Nucleus accumbens (tissue), 56 donors: ENCODE measurements at places on chromosomes 16 and 17.
A peak's percentile ranks its signal among the peaks of the same experiment; 100 is the strongest.

DNA sequence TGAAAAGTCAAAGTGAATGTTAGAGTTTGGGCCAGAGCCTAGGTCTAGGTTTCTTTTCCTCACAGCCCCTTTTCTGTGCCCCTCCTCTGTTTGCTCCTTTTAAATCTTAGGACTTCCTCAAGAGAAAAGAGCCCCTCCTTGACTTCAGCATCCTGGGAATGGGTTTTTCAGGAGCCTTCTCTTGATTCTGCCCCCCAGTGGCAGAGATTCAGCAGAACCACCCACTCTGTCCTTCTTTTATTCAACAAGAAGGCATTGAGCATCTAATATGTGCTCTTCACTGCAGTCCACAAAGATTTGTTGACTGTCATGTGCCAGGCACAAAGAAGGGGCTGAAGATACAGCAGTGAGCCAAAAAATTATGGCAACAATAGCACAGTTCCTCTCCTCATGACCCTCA, 270.8 kb upstream of the CDH5 start:
- DNase-seq = no peak

DNA sequence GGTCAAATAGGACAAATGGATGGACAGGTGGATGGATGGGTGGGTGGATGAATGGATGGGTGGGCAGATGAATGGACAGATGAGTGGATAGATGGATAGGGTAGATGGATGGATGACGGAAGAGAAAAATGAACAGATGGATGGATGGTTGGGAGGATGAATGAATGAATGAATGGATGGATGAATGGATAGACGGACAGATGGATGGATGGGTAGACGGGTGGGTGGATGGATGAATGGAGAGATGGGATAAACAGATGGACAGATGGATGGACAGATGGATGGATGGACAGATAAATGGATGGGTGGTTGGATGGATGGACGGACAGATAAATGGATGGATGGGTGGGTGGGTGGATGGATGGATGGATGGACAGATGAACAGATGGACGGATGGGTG, 232.8 kb downstream of the GRIN2A start:
- DNase-seq = no peak

- no peak for DNase-seq
Observed at GRCh38 chr17:38796451-38797157, 2.8 kb downstream of the PIP4K2B start.

DNA sequence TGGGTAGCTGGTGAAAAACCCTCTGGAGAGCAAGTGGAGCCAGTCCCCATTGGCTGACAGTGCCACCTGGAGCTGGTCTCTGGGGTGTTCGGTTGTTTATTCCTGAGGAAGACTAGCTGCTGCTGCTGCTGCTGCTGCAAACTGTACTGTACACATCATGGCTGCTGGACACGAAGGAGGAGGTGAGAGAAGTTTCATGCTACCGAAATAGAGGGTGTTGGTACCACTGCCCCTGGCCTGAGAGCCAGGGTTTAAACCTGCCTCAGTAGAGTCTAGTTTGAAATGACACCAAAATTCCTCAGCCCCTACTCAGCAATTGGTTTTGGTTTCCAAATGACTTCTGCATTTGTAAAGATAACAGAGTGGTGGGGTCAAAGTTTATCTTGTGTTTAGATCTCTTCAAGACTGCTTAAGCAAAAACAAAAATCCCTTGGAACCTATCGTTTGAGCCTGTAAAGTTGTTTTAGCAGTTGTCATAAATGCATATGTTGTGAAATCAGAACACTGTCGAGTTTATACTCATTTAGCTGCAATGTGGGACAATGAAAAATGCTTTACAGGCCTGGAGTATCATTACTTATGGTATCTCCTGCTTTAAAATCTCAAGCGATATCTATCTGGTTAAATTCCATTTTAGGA, 40.8 kb downstream of the CYB5B start:
- DNase-seq = no peak

- DNase-seq = peak; percentile 27
Observed at GRCh38 chr17:45428050-45428617, 4.5 kb downstream of the ARHGAP27 start.

GRCh38 chr17:72373910-72374741, 253.3 kb downstream of the SOX9 start:
- no peak for DNase-seq

GRCh38 chr17:6712058-6712853, 913 bp downstream of the SLC13A5 start:
- peak; percentile 30 for DNase-seq

- no peak for DNase-seq
Observed at GRCh38 chr16:80407265-80407987, 133.4 kb upstream of the DYNLRB2 start.

DNA sequence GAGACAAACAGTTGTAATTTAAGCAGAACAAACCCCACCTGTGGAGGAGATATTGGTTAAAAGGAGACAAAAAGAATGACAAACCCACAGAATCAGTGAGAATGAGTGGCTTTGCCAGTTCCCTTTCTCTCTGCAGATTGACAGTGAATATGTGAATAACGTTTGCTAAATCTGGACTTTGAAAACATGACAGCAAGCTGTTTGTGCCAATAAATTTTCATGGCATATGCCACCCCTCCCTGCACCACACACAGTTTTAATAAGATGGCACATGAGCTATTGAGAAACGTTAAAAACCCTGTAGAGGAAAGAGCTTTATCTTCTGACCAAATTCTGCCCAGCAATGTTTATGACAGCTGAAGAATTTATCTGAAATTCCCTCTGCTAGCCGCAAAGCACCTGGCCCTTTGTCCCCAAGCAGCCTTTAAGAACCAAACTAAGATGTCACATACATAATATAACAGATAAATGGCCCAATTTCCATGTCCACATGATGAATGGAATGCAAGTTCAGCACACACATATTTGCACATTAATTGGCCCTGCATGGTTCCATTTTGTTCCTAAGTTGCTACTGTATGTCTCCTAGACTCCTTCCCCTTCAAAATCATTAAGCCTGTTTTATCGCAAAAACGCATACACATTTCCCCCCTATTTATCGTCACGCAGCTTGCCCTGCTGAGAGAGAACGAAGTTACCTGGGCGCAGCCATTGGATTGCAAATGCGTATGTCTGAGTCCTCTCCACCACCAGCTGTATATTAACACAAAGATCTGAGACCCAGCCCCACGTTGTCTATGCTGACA, 773.5 kb upstream of the EEF2KMT start:
- no peak for DNase-seq

- DNase-seq = no peak
Observed at GRCh38 chr17:19265755-19266154, 28.6 kb downstream of the EPN2 start.

GRCh38 chr17:51103050-51103449, 17.6 kb downstream of the SPAG9 start:
- DNase-seq = no peak

- DNase-seq = no peak
Observed at GRCh38 chr17:40022961-40023541, 7.8 kb downstream of the CSF3 start.

GRCh38 chr17:62727916-62728672, 80.0 kb downstream of the MARCHF10 start:
- no peak for DNase-seq

DNA sequence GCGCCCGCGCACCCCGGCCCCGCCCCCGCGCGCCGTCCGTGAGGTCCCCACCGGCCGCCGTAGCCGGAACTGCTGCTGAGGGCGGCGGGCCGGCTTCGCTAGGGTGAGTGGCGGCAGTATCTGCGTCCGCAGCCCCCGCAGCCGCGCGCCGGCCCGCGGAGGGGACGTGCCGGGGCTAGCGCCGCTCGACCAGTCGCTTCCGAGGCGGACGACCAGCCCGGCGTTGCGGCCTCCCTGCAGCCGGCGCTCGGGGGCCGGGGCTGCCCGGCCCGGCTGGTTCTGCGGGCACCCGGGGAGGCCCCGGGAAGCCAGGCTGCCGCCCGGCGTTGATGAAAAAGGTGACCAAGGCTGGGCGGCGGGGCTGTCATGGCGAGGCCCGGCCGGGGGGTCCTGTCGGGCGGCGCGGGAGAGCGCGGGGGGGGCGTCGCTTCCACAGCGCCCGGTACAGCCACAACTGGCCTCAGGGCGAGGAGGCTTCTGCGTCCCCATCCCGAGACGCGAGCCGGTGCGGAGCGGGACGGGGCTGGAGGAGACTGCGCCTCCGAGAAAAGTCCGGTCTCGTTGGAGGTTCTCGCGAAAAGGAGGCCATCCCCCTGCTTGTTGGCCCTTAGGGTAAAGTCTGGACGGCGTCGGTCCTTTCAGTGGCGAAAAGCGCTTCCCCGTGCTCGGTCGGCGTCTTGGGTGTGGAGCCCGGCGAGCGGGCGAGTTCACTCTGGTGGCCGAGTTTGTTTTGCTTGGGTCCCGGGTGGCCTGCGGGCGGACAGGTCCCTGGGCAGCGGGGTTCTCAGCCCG, at the start of gene CRAMP1:
CRAMP1 (plus strand) TSS at position 41 of the 792 bp plus-strand sequence. CDS start 2,280 bp downstream, outside the sequence.
- DNase-seq = no peak

DNA sequence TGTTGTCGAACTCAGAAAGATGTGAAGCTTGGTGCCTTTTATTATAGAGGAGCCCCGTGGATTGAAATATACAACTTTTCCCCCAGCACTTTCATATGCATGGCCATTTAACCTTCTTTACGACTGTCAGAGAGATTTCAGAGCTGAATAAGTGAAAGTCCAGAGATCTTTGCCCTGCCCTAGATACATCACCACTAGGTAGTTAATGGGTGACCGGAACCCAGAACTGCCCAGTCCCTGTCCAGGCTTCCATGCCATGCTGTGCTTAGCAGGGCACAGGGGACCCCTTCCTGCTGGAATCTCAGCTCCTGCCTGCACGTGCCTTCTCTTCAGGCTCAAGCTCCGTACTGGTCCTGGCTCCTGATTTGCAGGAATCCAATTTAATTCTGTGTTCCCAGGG, 32.2 kb downstream of the SRL start:
- no peak for DNase-seq

- peak; percentile 42 for DNase-seq
Observed at GRCh38 chr17:51540151-51540550, 279.8 kb downstream of the UTP18 start.

- DNase-seq = no peak
Observed at GRCh38 chr17:40176754-40177110, 538 bp upstream of the RAPGEFL1 start.

GRCh38 chr17:79945591-79946255, 89.9 kb downstream of the TBC1D16 start:
- DNase-seq = no peak

GRCh38 chr17:48604770-48605329, at the start of gene HOXB6:
Gene HOXB6 (minus strand): TSS chr17:48604986. CDS start chr17:48598150, 6,836 bp downstream.
- DNase-seq = no peak

DNA sequence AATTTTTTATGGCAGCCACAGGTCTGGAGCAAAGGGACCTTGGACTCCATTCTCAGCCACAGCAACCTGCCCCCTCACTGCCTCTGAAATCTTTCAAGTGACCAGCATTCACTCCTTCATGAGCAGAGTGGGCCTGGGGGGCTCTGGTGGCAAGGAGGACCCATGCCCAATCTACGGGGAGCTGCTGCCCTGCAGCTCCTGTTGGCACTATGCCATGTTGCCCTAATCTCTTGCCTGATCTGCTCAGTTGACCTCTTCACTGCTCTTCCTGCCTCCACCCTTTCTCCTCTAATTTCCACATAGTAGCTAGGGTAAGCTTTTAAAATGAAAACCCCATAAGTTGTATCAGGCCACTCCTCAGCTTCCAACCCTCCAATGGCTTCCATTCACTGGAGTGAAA, 2.9 kb upstream of the PRKCB start:
- no peak for DNase-seq

- no peak for DNase-seq
Observed at GRCh38 chr16:27359051-27359450, 42.9 kb upstream of the IL21R start.

GRCh38 chr16:49930841-49931240, 74.9 kb upstream of the ZNF423 start:
- no peak for DNase-seq

GRCh38 chr17:73791631-73792030, 147.4 kb upstream of the SDK2 start:
- no peak for DNase-seq

- DNase-seq = no peak
Observed at GRCh38 chr16:80104401-80104800, 436.4 kb upstream of the DYNLRB2 start.

DNA sequence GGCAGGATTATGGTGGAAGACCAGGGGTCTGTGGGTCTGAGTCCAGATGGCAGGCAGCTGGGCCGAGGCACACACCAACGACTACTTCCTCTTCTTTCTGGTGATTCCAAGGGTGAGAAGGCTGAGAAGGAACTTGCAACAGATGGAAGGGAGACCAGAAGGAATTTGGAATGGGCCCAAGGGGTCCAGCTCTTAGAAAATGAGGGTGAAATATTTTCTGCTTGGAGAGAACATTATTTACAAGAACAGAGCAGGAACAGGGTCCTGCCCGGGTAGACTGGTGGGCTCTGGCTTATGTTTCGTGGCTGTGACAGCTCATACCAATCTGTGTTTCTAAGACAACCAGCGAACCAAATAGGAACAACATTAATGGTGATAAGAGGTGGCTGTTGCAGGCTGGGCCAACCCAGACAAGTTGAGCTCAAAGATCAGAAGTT, 36.6 kb downstream of the CCDC42 start:
- no peak for DNase-seq

DNA sequence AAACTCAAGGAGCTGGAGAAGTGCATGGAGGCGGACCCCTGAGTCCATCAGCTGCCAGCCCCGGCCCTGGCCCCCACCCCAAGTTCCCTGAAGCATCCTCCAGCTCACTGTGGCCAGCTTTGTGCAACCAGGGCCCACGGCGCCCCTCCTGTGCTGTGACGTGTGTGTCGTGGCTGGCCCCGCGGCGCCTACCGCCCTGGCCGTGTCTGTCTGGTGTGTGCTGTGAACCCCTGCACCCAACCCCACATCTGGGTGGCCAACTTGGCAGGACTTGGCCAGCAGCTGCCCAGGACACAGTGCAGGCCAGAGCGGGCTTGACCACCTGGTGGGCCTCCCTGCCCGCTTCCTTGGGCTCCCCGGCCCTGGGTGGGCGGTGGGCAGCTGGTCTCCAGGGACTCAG, 3.2 kb downstream of the TSR3 start:
- DNase-seq = no peak

- DNase-seq = no peak
Observed at GRCh38 chr16:77896415-77897128, 108.2 kb downstream of the VAT1L start.

- DNase-seq = no peak
Observed at GRCh38 chr17:5434984-5435383, 4.0 kb downstream of the C1QBP start.

DNA sequence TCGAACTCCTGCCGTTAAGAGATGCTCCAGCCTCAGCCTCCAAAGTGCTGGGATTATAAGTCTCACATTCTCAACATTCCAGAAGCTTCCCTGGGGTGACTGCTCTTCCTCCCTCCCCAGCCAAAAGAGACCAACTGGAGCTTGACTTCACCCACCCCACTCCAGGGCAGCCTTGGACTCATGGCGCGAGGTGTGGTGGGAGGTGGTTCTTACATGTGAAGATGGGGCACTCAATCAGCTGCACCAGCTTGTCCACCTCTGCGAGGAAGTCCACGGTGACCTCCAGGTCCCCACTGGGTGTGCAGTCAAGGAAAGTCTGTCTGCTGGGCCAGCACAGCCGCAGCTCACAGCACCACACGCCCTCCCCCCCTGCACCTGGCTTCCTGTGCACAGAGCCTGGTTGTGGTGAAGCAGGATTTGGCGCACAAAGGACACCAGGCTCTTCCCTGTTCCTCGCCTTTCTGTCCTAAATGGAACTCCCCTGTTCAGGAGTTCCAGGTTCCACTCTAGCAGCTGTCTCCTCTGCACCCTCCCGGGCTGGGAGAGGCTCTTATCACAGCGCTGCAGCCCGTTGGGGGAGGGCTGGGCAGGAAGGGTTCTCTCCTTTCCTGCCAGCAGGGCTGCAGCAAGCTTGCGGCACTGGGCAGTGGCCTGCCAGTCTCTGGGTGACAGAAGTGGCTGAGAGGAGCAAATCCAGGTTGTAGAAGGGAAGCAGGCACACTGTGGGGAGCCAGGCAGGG, 9.6 kb upstream of the MTSS2 start:
- no peak for DNase-seq

- peak; percentile 5 for DNase-seq
Observed at GRCh38 chr16:7653746-7654461, 321.3 kb downstream of the RBFOX1 start.
